ENCODE measurements at places on chromosomes 12 and 14.

- DNase-seq: no peak
These were observed 69.4 kb upstream of the AMIGO2 start for GRCh38 chr12:47149146-47149545.

GRCh38 chr12:26617513-26617912 is 215.5 kb downstream of the ITPR2 start:
- DNase-seq: no peak

DNA sequence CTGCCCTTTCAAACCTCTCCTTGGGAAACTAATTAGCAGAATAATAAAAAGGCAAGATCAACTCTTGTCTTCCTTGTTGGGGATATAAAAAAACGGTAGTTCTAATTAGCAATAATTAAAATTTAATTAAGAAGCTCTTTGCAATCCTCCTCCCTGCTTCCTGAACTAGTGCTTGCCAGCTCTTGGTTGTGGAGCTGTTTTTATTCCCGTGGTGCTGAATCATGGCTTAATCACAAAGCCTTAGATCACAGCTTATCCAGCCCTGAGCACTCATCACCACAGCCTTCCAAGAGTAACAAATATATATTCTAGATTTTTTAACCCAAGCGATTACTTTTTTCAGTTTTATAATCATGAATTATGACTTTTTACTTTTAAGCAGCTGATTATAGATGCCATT is 63.2 kb upstream of the INSM2 start:
- DNase-seq: no peak

DNA sequence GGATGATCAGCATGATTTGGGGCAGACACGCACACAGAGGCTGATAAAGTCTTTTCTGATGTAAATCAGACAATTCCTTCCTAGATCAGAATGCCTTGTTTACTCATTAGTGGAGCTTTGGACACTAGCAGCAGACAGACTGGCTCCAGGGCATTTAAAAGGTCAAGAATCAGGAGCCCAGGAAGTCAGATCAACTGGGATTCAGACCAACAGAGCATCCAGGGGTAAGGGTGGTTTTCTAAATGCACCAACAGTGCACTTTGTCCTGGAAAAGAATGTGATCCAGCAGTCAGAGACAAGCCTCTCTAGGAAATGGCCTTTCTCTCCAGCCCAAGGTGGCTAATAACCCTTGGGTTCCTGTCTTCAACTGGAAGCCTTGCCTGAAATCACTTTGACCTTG is 405.3 kb downstream of the MED13L start:
- DNase-seq: no peak

GRCh38 chr14:57898837-57899572 is 33.1 kb upstream of the SLC35F4 start:
- no peak for DNase-seq

- DNase-seq: no peak
These were observed 320.1 kb downstream of the DAD1 start for GRCh38 chr14:22268875-22269274.

GRCh38 chr12:112514926-112515642 is 96.3 kb downstream of the PTPN11 start:
- DNase-seq: no peak

DNA sequence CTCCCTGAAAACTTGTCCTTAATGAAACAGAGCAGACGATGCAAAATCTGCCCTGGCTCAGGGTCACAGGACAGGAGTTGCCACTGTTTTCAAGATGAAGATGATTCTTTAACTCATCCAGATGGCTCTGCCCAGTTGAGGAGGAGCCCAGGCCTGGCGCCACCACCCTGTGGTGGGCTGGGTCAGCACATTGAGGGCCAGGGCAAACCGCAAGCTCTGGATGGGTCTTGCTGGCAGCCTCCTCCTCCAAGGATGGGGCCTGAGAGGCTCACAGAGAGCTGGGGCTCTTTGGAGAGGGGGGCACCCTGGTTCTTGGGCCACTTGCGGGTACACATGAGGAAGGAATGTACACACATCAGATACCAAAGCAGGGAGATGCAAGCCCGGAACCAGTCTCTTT is 158.2 kb downstream of the NUAK1 start:
- no peak for DNase-seq

DNA sequence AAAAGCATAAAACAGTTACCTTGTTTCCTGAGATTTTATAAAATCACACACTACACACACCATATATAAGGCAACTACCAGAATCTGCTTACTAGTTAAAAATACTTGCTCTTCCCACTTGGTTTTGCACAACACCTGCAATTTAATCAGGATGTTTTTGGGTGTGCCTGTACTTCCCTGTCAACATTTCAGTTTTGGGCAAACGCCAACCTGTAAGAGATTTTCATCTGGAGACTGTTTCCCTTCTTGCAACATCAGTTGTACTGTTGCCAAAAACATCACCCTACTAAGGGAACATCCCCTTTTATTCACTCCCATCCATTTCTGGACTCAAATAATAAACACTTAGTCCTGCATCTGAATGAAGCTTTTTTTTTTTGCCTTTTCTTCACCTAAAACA is 172.3 kb downstream of the DUSP6 start:
- no peak for DNase-seq

- DNase-seq: no peak
These were observed 34.3 kb upstream of the LRP6 start for GRCh38 chr12:12301122-12301521.

GRCh38 chr14:58298477-58299400 is at the start of gene ARID4A:
TSS of gene ARID4A (plus strand) at chr14:58298555. CDS start at chr14:58299855, 1,300 bp downstream.
- DNase-seq: peak; percentile 78

DNA sequence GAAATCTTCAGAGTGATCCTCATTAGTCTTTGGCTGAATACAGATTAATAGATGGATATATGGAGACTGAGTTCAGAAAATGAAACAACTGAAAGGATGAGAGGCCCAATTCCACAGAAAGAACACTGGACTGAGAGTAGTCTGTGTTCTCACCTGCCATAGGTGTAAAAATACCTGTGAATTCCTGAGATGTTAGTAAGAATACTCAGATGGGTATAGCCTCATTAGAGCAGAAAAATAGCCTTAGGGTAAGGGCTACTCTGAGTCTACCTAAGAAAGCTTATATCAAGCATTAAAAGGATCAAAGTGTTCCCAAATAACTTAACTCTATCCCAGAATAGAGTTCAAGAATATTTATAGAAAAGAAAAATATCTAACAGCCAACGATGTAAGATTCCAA is 1510.3 kb upstream of the SEL1L start:
- DNase-seq: no peak

DNA sequence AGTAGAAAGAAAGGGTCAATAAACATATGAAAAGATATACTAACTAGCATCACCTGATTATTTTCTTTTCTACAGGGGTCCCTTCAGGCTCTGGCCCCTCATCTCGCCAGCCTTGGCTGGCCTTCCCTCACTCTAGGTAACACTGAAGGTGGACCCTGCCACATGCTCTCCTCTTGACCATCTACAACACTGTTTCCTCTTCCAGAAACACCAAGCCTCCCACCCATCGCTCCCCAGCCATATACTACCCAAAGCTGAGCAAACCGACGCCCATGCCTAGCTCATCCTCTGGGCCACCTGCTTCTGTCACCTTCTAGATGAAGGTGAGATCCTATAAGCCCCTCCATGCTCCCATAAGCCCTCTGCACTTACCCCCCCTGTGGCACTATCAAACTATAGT is 14.8 kb downstream of the ANAPC5 start:
- DNase-seq: no peak

GRCh38 chr14:59354666-59355065 is 110.5 kb downstream of the GPR135 start:
- DNase-seq: no peak

- no peak for DNase-seq
These were observed 26.4 kb downstream of the FAM222A start for GRCh38 chr12:109739747-109740693.

DNA sequence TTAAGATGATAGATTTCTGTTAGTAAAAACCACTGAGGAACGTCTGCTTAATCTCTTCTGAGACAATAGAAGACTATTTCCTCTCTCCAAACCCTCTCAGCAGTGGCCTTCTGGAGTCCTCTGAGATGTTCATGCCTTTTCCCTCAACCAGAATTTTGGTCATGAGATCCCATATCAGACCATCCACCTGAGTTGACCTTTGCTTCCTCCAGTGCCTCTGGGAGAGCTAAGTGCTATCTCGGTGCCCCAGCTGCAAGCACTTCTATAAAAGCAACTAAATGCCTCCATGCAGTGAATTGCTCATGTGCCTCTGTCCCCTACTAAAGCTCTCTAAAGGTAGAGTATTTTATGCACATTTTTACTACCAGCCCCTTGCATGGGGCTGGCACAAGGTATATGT is 172.8 kb upstream of the BCL2L14 start:
- DNase-seq: no peak

DNA sequence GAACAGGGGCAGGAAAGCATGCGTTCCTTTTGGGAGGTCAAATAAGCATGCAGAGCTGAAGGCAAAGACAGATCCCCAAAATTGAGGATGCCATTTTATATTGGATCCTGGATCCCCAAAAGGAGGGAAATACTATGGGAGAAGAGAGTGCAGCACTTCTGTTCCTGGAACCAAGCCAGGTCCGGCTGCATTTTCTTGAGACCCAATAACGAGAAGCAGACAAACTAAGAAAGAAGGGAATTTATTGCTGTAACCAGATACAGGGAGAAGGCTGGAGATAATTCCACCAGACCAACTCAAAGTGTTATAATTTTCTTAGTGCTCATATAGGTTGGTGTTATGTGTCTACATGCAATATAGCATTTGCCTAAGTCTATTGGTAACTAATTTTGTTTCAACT is 60.8 kb downstream of the PDE6H start:
- DNase-seq: no peak

- no peak for DNase-seq
These were observed 165.7 kb downstream of the AKAP6 start for GRCh38 chr14:32494609-32495434.

DNA sequence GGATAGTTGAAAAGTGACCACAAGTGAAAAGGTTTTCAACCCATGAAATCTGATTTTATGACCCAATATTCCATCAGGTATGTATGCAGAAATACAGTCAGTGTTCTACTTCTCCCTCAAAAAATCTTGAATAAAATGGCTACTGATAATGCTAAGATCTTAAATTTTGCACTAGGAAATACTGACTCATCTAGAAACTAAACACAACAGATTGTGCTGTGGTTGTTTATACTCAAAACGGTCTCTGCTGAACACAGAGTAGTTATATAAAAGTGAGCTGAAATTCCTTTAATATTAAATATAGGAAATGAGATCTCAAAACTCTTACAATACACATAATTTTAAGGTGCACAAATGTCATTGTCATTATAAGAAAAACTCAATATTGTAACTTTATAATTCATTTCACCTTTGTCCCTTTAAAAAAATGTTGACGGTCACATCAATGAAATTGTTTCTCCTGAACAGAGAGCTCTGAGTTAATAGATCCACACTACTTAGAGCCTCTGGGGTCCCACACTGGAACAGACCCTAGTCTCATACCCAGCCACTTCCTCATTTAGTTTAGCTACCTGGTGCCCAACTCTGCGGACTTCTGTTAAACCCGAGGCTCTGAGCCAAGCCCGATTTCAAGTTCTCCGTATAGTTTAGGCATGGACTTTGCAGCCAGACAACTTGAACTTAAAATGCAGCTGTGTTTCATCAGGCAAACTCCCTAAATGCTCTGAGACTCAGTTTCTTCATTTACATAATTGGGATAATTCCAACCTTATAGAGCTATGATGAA is 9.3 kb downstream of the COCH start:
- no peak for DNase-seq

DNA sequence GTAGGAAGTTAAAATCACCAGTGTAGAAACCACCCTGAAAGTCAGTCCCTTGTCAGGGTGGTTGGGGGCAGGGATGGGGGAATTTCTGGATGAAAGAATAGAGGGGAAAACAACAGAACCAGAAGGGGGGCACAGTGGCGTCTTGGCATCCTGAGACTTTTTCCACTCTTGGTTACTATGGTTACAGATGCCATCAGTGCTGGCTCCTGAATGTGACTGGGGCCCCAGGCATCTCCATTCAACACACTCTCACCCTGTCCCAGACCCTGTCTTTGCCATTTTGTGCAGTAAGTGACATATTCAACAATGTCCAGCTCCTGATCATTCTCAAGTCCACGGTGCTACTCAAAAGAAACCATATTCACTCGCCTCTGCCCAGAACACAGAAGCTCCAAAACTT is 11.3 kb downstream of the KCNK10 start:
- DNase-seq: no peak

- DNase-seq: no peak
These were observed 277.7 kb upstream of the DDHD1 start for GRCh38 chr14:53430870-53431269.
